ENCODE measurements at places on chromosomes 6 and 20.

- DNase-seq = no peak
Observed at GRCh38 chr20:47464380-47465101, 37.1 kb upstream of the NCOA3 start.

GRCh38 chr6:26743941-26744699 lies 84.6 kb upstream of the ZNF322 start:
- no peak for DNase-seq

GRCh38 chr6:43922426-43923375 lies 152.7 kb downstream of the VEGFA start:
- no peak for DNase-seq

DNA sequence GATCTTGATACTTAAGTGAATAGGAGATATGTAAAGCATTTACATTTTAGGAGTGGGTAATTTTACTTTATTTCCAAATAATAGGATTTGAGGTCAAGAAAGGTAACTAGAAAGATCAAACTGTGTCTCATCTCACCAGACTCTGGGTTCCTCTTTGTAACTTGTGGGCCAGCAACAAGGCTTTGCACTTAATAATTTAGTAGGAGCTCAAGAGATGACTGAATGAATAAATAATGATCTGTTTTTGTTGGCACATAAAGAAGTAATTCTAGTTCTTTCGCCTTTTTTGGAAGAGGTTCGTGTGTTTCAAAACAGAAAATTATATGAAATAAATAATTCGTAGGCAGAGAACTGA lies 67.4 kb upstream of the FABP7 start:
- no peak for DNase-seq

DNA sequence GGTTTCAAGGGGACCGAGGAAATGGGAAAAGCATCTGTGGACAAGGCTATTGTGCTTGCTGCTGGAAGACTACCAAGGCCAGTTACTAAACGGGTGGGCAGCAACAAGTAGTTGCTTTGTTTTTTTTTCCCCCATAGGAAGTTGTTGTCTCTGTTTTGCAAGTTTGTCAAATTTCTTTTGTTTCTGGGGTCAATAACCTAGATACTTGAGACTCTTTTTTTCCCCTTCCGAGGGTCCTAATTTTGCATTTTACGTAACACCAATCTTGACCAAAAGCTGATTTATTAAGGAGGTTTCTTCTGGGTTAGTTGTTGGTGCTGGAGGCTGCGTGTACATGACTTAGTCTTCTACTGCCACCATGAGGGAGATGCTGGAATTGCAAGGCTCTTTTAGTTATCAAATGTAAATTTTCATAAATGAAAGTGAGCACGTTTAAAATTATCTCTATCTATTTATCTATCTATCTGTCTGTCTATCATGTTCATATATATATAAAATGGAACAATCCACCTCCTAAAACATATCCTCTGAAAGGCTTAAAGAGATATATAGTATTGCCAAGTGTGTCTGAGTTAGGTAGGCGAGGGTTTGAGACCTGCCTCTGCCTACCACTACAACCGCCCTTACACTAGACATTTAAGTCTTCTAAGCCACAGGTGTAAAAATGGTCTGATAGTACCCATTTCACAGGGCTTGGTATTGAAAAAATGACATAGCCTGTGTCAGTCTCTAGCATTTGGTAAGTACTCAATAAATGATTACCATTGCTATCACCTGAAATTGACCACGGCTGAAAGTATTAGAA lies 60.2 kb downstream of the GCLC start:
- no peak for DNase-seq

GRCh38 chr20:924639-925038 lies 8.5 kb upstream of the ANGPT4 start:
- DNase-seq = no peak

- DNase-seq = no peak
Observed at GRCh38 chr20:25361287-25361683, 29.4 kb downstream of the ABHD12 start.

GRCh38 chr6:154261688-154262397 lies 94.8 kb downstream of the IPCEF1 start:
- no peak for DNase-seq

DNA sequence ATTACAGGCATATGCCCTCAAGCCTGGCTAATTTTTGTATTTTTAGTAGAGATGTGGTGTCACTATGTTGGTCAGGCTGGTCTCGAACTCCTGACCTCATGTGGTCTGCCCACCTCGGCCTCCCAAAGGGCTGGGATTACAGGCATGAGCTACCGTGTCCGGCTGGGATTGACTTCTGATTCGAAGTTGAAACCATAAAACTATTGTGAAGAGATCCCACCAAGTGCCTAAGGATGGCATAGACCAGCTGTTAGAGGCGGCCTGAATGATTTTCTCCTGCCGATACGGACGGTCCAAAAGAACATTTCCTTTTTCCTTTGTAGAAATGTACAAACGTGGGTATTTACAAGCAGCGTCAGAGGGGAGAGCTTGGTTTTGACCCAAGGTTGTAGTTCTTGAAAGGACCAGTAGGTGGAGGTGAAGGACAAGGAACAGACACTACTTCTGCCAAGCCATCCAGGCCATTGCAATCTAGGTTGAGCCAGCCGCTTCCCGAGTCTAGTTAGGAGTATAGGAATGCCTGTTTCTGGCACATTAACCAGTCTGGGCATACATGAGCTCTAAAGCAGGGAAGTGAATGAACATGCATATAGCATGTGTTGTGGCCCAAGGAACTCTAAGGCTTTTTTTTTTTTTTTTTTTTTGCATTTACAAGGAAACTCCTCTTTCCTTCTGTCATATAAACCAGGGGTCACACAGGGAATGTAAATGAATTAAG lies 29.0 kb downstream of the MOCS3 start:
- DNase-seq = no peak

DNA sequence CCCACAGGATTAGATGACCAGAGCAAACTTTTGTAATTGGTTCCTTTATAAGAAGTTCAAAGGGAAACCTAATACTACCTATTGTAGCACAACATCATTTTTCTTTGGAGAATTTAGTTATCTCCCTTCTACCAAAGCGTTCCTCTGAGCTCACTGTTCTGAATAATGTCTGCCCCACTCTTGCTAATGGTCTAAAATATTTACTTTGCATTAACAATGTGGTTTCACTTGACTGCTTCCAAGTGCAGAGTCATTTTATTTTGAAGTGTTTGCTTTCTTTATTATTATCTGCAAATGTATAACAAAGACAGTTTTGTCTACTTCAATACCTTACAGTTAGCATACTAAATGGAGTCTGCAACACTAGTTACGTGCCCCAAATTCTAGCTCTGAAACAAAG lies 15.0 kb downstream of the TRAPPC3L start:
- DNase-seq = no peak

- no peak for DNase-seq
Observed at GRCh38 chr6:139903411-139904157, 529.1 kb upstream of the CITED2 start.

DNA sequence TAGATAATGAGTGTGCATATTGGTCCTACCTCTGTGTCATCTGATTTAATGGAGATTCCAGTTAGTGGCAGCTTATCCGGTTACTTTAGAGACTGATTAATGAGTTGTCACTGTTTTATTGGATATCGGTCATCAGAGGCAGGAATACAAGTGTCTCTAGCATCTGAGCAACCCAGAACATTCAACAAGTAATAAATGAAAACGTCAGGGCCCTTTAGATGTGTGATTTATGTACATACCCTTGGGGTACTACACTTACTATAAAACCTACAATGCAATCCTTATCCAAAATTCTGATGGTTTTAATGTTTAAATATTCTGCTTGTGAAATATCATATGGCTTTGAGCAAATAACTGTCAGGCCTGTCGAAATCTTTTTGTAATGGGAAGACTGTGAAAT lies 1117.9 kb upstream of the FLRT3 start:
- DNase-seq = no peak

DNA sequence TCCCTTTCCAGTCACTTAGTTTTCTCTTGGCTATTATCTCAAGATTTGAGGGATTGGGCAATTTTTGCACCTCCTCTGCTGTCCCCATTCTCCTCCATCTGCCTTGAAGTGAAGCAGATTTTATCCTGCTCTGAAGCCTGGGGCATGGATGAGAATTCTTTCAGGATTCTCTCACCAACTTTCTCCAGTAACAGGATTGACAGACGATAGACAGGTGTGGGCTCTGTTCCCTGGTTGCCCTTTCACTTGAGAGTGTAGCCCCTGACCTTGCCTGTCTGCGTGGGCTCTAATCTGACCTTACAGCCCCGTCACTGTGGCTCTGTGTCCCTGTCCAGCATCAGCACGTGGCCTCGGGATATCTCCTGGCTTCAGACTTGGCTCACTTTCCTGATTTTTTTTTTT lies 27.1 kb downstream of the CDYL start:
- DNase-seq = no peak

- no peak for DNase-seq
Observed at GRCh38 chr6:26455357-26455970, 2.3 kb upstream of the BTN2A1 start.

- no peak for DNase-seq
Observed at GRCh38 chr6:169997930-169998218, 246.5 kb downstream of the ERMARD start.

DNA sequence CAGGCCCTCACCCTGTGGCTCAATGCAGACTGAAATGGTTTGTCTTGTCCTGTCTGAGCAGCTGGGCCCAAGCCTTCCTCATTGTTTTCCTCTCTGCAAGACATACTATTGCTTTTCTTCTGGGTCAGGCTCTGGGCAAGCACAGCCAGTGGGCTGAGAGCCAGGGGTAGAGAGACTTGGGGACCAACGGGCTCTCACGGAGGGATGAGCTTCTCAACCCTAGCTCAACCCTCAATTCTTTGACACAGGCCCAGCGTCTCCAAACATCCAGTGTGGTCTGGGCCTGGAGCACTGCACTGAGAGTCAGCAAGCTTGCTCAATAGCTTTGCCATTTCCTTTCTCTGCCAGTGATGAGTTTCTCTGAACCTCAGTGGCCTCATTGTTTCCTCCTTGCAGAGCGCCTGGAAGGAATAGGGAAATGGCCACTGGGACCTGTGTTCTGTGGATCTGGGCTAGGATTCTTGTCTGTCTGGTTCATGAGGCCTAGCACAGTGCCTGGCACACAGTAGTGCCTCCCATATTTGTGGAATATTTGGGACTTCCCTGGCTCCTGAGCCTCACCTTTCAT lies 9.3 kb downstream of the ANGPT4 start:
- no peak for DNase-seq

DNA sequence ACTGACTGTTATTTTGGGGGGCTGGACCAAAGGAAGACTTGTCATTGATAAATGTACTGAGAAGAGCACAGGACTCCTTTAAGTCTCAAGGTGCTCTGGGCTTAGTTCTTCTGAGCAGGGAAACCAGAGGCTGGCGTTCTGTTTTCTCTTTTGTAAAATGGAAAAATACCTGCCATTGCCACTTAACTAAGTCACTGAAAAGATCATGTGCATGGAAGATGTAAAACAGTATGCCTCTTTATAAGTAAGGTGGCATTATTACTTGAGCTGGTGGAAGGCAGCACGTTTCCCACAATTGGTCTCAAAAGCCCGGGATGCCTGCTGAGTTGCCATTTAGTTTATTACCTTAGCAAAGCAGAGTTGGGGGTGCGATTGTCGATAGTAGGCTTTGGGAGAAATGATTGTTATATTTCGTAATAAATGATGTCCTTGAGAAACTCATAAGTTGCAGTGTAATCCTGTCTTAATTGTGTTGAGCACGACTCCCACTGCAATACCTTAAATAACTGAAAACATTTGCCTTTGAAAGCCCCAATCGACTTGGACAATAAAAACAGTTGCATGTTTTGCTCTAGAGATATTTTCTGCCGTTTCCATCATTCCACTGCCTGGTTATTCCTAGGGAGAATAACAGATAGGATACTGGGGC lies 3.6 kb downstream of the JARID2 start:
- DNase-seq = no peak

- DNase-seq = no peak
Observed at GRCh38 chr20:26135325-26136110, 438.9 kb upstream of the ZNF337 start.

DNA sequence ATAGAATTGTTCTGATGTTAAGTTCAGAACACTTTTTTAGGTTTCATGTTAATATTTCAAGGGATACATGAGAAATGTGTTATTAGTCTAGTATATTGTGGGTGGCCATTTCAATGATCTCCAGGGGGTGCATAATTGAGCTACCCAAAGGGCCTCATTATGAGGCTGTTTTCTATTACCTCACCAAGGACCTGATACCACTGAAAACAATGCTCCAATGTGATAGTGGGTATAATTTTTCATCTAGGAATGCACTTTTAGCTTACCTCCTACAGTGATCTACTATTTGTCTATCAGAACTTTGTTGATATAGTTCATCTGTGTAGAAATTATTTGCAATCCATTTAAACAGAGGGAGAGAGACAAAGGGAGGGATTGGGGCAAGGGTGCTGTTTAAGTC lies 106.8 kb upstream of the HS3ST5 start:
- no peak for DNase-seq

- DNase-seq = no peak
Observed at GRCh38 chr20:9838378-9839295, at the start of gene PAK5. PAK5 (minus strand) TSS chr20:9839076; CDS start chr20:9644328, 194,748 bp downstream.

DNA sequence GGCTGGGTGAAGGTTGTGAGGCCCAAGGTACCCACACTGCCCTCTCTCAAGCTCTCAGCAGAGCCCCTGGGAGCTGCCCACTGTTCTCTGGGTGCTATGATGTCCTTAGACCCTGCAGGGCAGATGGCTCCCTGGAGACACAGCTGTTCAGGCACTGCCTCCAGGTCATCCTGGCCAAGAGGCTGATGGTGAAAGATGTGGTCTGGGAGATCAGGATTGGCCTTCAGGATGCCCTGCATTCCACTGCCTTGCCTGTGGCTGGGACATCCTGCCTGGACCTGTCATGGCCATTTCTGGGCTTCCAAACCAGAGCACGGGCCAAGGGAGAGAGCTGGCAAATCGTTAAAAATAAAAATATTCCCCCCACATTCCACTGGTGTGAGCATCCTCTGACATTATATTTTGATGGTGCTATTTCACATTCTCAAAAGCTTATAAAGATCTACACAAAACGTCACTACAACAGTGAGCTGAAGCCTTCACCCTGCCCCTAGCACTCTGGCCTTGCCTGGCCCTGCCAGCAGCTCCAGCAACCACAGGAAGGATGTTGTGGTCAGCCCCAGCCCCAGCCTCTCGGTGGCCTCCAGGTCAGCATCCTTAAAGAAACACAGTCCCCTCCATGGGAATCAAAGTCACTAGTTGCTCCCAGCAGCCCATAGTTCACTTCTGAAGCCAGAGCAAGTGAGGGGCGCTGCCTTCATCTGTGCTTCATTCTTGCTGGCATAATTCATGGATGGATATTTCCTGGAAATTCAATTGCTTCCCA lies 13.5 kb upstream of the KCNK16 start:
- no peak for DNase-seq

DNA sequence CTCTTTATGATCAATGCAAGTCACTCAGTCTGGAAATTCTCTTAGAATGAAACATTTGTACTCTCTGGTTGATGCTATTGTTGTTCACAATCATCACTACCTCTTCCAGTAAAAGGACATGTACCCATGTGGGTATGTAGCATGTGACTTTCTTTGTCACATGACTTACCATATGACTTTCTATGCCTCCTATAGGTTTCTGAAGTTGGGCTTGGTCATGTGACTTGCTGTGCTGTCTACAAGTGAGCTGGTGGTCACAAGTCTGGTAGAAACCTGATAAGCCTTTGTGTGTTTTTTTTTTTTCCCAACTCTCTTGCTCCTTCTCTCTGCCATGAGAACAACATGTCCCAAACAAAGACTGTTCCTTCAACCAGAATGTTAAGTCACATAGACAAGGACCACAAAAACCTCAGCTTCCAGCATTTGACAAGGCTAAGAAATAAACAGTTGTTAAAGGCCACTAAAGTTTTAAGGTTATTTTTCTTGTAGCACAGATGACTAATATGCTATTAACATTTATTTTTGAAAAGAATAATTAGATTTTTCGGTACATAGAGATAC lies 379.2 kb upstream of the SLC35B3 start:
- no peak for DNase-seq

- DNase-seq = no peak
Observed at GRCh38 chr20:44028003-44028730, 113.5 kb downstream of the TOX2 start.
